ENCODE measurements at places on chromosomes 1 and 21. TPM values are rescaled to one million over a fixed set of nuclear protein-coding genes. Genes with fewer than 3 reads are reported as not detected.

Gene SFN
- polyA plus RNA-seq: 0.62 TPM

Gene CD53
- 7.6 TPM for polyA plus RNA-seq

Gene CEP350
- 28.3 TPM for polyA plus RNA-seq

Gene BARHL2
- polyA plus RNA-seq: not detected

Gene GPR3
- 0.91 TPM for polyA plus RNA-seq

Gene CFHR5
- not detected for polyA plus RNA-seq

Gene DRAXIN
- 1.2 TPM for polyA plus RNA-seq

Gene ARMH1
- polyA plus RNA-seq: 4.9 TPM

Gene LAMC2
- polyA plus RNA-seq: 8.6 TPM

DNA sequence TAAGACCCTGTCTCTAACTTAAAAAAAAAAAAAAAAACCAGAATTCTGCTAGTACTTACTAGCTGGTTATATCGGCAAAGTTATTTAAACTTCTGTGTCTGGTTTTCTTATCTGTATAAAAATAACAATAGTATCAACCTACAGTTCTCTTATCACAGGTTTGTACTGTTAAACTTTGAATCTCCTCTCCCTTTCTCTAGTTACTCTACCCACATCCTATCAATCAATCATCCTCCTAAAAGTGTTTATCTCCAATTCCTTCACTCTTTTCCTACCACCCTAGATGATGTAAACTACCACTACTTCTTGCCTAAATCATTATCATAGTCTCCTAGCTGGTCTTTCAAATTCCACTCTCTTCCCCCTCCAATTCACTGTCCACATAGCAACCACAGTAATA, 27.6 kb downstream of the USP33 start:
- DNase-seq: no peak

GRCh38 chr1:175493321-175494010, 249.9 kb downstream of the TNR start:
- DNase-seq: no peak

DNA sequence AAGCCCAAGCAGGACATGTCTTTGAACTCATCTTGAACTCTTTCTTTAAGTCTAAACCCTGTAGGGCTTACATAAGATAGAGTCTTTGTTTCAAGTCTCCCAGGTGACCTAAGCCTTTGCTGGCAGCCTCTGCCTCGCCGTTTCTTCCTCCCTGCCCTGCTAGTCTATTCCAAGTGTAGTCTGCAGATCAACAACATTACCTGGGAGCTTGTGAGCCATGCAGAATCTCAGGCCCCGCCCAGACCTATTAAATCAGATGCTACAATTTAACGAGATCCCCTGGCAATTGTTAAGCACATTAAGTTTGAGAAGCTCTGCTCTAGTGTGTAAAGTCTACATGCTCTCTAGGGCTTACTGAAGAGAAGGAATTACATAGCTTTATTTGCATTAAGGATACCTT, 271.6 kb downstream of the PBX1 start:
- no peak for DNase-seq

GRCh38 chr1:201882665-201883132, 6.0 kb upstream of the SHISA4 start:
- DNase-seq: no peak

- no peak for DNase-seq
Observed at GRCh38 chr1:20588634-20589225, at the start of gene CDA. TSS of gene CDA (plus strand) at chr1:20589097. CDS start at chr1:20589130, 33 bp downstream.

DNA sequence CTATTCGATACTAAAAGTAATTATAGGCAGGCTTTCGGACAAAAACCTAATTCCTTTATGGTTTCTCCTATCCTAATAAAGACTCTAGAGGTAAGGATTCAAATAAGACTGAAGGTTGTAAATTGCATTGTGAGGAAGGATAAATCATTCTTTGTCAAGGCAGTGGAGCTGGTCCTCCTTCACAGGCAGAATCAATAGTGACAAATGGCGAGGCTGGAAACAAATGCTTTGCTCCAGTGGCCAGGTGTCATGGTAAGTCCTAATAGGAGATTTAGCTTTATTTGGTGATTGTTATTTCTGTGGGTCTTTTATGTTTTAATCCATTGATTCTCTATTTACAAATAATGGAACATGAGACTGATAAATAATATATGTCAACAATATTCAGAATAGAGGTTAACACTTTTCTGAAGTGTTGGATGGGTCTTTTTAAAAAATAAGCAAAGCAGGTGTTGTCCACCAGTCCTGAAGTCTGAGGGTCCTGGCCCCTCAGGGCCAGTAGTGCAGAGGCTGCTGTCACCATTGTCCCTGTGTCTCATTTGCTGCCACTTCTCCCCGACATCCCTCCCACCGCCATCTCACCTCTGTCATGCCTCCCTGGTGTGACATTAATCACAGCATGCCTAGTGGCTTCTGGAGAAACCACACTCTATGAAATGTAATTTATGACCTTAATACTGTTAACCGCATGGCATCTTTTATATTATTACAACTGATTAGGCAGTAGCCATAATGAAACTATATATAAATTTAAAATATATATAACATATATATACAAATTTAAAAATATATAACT, 120.9 kb upstream of the MAGI3 start:
- DNase-seq: no peak

DNA sequence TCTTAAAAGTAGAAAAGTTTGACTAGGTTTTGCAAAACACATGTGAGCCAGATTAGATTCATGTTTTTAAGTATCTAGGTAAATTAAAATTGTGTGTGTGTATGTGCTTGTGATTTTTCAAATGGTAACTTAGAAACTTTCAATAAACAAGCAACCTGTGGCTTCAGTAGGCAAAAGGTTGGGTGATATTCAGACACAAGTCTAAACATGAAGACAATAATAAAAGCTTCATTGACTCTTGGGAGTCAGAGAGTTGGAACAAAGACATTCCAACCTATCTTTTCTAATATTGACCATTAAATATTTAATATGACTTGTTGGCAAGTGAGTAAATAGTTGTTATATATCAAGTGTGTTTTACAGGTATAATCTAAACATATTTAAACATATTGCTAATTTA, 1049.6 kb upstream of the ADGRL4 start:
- DNase-seq: no peak

DNA sequence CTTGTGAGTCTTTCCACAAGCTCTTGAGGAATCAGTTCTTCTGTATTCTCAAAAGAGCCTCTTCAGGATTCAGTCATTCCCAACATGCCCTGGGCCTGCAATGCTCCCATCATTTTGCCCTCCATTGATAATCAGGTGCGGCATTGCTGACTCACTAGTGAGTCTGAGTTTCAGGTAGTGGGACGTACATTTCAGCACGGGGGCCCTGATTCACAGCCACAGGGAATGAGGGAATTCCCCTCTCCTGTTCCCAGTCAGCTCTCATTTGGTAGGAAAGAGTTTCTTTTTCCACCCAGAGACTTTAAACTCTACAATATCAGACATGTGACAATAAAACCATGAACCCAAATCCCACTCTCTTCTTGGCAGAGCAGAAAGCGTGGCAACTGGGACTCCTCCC, 3.7 kb upstream of the IRF6 start:
- no peak for DNase-seq

- no peak for DNase-seq
Observed at GRCh38 chr21:41761211-41761933, 5.5 kb downstream of the RIPK4 start.

DNA sequence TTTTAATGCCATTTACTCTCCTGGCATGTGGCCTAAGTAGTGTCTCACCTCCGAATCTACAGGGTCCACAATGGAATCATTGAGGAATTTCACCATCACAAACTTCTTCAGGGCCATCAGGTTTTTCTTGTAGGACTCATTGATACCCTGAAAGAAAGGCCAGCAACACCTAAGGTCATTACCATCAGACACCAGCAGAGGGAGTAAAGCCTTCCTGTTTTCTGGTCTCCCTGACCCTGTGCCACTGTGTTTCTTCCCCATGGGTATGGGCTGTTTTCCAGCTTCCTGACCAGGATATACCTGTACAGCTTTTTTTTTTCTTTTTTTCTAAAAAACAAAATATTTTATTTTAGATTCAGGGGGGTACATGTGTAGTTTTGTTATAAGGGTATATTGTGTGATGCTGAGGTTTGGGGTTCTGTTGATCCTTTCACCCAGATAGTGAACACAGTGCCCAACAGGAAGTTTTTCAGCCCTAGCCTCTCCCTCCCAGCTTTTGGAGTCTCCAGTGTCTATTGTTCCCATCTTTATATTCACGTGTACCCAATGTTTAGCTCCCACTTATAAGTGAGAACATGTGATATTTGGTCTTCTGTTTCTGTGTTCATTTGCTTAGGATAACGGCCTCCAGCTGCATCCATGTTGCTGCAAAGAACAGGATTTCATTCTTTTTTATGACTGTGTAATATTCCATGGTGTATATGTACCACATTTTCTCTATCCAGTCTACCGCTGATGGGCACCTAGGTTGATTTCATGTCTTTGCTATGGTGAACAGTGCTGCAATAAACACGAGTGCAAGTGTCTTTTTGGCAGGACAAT, 18.3 kb downstream of the PPT1 start:
- no peak for DNase-seq

GRCh38 chr1:226784081-226785049, 45.3 kb upstream of the ITPKB start:
- DNase-seq: no peak

- no peak for DNase-seq
Observed at GRCh38 chr1:94323311-94324177, 86.2 kb upstream of the ARHGAP29 start.

DNA sequence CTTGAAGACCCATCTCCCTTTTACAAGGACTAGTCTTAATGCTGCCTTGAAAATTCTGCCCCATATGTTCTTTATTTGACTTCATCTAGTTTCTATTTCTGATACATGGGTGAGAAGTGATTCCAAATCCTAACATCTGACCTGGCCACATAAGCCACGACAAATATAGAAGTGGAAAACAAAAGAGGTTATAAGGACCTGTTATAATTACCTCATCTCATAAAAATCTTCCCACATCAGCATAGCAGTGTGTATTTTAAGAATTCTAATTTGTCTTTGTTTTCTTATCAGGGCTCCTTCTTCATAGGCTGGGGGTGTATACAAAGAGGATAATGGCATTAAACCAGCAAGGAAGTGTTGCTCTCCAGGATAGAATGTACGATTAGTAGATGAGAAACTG, 1007.4 kb downstream of the TTLL7 start:
- no peak for DNase-seq

DNA sequence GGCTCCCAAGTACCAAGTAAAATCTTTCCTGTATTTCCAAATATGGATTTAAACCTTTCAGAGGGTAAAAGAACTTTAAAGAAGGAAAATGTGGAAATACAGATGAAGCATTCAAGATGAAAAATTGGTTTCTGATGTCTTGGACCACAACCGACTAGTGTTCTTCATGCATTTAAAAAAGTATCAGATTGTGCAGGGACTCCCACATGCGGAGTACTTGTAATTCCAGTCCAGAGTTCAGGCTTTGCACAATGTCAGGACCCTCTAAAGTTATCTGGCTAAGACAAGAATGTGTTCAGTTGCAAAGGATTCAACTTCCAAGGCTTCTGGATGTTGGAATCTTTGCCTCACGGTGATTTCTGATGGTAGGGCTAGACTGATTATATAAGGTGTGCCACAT, 66.7 kb downstream of the RGL1 start:
- DNase-seq: no peak

DNA sequence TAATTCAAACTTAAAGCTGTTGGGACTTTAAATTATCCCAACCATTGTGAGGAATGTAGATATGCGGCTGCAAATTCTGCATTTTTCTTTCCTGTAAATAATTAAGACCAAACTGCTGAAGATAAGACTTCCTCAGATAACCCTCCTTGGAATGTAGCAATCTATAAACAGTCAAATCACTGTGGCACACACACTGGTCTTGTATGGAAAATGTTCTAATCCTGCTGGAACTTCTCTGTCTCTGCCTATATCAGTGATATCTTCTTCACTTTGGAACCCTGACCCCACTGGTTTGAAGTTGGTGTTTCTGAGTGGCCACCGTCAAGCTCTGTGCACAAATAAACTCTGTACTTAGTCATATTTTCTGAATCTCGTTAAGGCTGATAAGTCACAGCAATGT, 32.9 kb downstream of the HSF2BP start:
- no peak for DNase-seq

GRCh38 chr1:91732291-91733107, 153.5 kb downstream of the TGFBR3 start:
- no peak for DNase-seq

DNA sequence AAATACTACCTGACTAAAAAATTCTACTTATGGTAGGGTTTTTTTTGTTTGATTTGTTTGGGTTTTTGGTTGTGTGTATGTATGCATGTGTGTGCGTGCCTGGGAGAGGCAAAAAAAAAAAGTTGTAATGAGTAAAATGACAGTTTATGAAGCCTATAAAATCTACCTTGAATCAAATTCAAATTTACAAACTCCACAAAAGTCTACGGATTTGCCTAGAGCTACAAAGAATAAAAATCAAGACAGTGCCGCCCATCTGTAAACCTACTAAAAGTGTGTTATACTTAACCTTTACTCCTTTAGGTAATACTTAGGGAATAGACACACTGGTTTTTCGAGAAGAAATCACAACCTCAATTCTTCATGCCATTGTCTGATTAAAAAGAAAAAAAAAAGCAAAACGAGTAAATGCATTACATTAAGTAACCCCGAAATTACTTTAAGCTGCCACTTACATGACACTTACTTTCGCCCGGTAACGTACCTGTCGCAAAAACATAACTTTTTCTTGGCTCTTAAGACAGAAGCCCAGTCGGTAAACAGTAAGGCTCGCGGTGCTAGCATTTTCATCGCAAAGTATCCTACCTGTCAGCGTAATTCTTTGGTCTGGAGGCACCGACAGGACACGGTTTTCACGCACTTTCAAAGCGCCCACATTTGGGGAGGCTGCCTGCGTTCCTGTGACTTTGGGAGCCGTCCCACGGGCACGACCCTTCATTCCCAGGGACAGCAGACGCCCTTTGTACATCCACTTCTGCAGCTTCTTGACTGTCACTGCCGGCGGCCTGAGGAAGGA, 951 bp downstream of the SYDE2 start:
- no peak for DNase-seq

GRCh38 chr21:32364387-32364786, 28.4 kb downstream of the URB1 start:
- no peak for DNase-seq

DNA sequence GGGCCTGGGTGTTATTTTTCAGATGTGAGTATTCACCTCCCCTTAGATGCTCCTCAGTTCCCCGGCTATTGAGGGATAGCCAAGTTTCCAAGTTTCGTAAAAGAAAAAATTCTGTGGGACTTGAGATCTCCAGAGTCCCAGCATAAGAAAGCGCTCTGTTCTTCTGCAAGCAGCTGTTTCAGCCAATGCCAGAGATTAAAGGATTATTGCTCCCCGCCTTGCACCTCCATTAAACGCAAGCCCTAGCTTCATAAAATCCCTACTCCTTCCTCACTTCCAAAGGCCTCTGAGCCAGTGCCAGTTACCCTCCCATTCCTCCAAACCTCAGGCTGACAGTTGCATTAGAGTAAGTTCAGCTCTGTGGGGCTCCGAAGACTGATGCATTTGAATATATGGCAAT, 56.4 kb downstream of the CHIA start:
- DNase-seq: no peak

GRCh38 chr21:42120101-42120902, 49.2 kb downstream of the UMODL1 start:
- DNase-seq: no peak

DNA sequence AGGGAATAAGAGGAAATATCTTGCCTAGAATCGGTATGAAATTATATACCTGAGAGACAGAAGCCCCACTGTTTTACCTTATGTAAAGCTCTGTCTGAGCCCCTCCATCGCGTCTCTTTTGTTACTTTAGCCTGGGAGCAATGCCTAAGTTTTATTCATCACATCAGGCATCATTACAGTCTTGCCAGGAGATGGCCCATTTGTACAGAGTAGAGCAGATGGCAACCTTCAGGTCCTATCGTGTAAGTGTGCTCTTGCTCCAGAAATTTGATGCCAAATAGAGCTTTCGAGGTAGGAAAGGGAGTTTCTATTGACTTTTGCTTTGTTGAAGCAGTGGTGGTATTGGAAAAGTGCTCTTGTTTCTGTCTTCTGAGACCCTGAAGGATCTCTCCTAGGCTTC, 24.9 kb downstream of the CFAP126 start:
- no peak for DNase-seq

Measured in left renal cortex interstitium (tissue), 4 donors.